Body of pancreas (tissue), 4 donors: ENCODE measurements at places on chromosomes 2 and 18. TPM values are rescaled to one million over a fixed set of nuclear protein-coding genes. Genes with fewer than 3 reads are reported as not detected.

Gene ZC3H15
- 55.8 TPM for total RNA-seq

Gene SERPINB8
- total RNA-seq: 13.5 TPM

- no peak for DNase-seq
These were observed 9.5 kb upstream of the SLC1A4 start for GRCh38 chr2:64979744-64980143.

DNA sequence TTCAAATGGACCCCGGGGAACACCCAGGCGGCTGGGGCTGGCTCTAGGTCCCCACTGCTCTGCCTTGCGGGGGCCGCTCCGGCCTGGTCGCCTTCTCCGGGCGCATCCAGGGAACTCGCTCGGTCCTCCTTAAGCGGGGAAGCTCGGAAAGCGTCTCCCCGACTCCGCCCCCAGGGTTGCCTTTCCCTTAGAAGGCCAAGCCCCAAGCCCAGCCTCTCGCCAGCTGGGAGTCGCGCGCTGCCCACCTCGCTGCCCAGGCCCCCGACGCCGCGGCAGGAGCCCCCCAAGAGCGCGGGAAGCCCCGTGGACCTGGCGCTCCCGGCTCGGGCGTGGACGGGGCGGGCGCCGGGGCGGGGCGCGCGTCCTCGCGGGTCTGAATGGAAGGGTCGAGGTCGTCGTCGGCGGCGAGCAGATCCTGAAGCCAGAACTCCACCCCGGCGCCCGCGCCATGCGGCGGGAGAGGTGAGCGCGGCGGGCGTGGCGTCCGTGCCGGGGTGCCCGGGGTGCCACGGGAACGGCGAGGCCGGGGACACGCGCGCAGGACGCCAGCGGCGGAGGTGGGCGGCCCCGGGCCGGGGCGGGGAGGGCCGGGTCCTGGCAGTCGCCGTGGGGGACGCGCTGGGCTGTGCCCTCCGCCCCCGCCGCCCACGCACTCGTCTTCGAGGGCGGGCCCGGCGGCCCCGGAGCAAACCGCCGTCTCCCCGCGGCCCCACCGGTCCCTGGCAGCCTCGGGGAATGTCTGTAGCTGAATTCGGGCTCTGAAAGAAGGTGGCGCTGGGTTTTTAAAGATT is at the start of gene BOK:
BOK (plus strand) TSS at position 214 of the 791 bp plus-strand sequence. CDS start 739 bp downstream, outside the sequence.
- peak; percentile 69 for DNase-seq

DNA sequence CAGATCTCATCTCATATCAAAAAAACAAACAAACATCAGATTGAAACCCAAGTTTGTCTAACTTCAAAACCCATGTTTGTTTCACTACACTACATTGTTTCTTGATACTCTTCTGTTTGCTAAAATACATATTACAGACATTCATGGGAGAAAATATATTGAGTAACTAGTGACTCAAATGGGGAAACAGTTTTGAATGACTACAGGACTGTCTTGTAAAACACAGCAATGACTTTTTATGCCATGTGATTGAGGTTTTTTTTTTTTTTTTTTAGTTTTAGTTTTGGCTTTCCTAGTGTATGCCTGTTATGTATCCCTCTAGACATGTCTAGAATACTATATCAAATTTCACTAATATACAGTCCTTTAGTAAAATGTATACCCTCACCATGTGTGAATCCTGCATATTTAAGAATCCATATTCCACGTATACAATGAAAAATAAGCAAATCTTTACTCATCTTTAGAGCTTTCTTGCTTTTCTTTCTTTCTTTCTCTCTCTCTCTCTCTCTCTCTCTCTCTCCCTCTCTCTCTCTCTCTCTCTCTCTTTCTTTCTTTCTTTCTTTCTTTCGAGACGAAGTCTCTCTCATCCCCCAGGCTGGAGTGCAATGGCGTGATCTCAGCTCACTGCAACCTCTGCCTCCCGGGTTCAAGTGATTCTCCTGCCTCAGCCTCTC is 46.6 kb upstream of the SERTAD2 start:
- no peak for DNase-seq
